ENCODE measurements at places on chromosomes 4 and X.

GRCh38 chr4:52202931-52203330 is 151.8 kb downstream of the SPATA18 start:
- DNase-seq = no peak

- DNase-seq = no peak
These were observed 4.0 kb downstream of the TRPC5 start for GRCh38 chrX:112078606-112079005.

- DNase-seq = no peak
These were observed 556 bp upstream of the SMARCA5 start for GRCh38 chr4:143512978-143513313.

- DNase-seq = no peak
These were observed 69.7 kb downstream of the PPP3CA start for GRCh38 chr4:101277671-101278070.

- no peak for DNase-seq
These were observed 2.8 kb downstream of the TMPRSS11D start for GRCh38 chr4:67880866-67881610.

DNA sequence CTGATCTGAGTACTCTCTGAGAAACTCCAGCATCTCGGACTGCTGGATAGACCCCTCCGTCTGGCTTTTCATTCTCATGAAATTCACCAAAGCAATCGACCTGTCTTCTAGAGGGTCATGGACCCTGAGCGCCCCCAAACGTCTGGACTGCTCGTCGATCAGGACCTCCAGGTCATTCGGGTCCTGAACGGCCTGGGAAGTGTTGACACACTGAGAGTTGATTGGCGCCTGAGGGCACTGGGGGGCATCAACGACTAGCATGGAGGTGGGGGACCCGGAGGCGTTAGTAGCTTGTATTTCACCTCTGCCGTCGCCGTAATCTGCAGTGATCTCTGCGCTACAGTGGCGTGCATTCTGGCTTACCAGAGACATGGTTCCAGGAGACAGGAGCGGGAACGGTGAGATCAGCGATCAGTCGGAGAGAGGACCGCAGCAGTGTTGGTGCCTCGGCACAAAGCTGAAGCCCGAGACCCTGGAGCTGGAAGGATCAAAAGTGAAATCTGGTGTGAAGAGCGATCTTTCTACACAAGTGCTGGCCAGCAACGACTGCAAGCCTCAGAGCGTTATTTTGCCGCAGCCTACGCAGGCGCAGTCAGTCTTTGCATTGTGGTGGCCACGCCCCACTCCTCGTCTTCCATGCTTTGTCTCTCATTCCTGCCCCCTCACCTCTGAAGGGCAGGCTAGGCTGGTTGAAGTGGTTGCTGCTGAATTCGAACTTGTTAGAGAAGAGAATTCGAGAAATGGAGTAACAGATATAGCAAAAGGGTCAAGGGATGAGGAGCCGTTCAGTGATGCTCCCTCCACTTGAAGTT is at the start of gene MAGEE2:
Gene MAGEE2, minus strand, starts transcription at position 575 of the 812 bp plus-strand sequence. Its CDS starts 203 bp downstream, at position 372.
- DNase-seq = no peak

DNA sequence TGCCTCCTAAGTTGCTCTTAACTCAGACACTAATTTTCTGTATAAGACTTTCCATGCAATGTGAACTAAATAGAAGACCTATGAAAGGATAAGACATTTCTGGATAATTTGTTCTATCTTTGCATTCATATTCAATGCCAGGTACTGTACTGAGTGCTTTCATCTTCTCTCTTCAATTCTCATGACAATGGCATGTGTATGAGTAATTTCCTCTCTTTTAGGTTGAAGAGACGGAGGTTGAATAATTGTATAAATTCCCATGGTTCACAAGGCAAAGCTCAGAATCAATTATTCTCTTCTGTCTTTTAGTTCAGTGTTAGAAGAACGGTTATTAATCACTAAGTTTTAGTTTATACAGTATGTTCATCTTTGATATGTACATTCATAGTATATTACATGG is 29.3 kb upstream of the CFAP299 start:
- no peak for DNase-seq

DNA sequence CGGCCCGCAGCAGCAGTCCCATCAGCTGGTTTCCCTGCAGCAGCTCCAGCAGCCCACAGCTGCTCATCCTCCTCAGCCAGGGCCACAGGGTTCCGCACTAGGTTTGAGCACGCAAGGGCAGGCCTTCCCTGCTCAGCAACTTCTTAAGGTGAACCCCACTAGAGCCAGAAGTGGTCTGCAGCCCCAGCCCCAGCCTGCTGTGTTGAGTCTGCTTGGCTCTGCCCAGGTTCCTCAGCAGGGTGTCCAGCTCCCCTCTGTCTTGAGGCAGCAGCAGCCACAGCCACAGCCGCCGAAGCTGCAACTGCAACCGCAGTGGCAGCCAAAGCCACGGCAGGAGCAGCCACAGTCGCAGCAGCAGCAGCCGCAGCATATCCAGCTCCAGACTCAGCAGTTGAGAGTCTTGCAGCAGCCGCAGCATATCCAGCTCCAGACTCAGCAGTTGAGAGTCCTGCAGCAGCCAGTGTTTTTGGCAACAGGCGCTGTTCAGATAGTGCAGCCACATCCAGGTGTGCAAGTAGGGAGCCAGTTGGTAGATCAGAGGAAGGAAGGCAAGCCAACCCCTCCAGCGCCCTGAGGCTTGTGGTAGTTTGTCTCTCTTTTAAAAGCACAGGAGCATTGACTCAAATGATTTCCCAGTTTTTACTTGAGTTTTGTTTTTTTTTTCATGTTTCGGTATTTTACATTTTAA is 4.6 kb downstream of the SUPT20HL1 start:
- DNase-seq = no peak

DNA sequence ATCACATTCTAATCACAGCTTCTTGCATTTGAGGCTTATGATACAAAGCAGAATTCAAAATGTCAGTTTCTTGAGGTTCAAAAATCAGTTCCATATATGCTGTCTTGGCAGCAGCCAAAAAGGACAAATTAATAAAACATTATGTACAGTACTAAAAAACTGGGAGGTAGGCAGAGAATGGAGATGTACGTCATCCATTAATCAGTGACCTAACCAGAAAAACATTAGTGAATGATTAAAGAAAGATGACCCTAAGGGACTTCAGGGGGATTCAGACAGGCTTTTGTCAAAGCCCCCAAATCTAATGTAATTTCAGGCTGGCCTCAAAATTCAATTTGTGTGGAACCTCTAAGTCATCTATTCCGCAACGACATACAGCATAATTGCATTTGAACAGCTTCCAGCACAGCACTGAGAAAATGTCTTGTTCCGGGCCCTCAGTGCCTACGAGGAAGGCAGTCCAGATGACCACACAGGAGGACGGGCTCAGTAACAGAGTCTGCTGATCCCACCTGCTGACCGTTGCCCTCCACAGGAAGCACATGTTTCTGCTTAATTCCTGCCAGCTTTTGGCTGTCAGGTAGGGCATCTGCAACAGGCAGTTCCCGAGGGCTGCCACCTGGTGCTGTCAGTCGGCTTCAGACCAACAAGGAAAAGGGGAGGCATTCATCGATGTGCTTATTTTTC is 83.8 kb upstream of the HHIP start:
- no peak for DNase-seq

- no peak for DNase-seq
These were observed 32.0 kb downstream of the ZNF185 start for GRCh38 chrX:152929898-152930297.
